Stimulated activated CD8-positive, alpha-beta memory T cell treated with anti-CD3 and anti-CD28 coated beads, Interleukin-15, amount 100 ng/mL, for 48 hours (primary cell): ENCODE measurements at places on chromosomes 12 and 14.
A peak's percentile ranks its signal among the peaks of the same experiment; 100 is the strongest.

- DNase-seq: no peak
Measured at GRCh38 chr14:93002851-93003298, 79.9 kb downstream of the CHGA start.

GRCh38 chr14:88208858-88209257 is 114.2 kb downstream of the KCNK10 start:
- DNase-seq: no peak

GRCh38 chr12:54932691-54933090 is 51.9 kb downstream of the TESPA1 start:
- no peak for DNase-seq

GRCh38 chr12:102172436-102172835 is 25.2 kb downstream of the PMCH start:
- no peak for DNase-seq

DNA sequence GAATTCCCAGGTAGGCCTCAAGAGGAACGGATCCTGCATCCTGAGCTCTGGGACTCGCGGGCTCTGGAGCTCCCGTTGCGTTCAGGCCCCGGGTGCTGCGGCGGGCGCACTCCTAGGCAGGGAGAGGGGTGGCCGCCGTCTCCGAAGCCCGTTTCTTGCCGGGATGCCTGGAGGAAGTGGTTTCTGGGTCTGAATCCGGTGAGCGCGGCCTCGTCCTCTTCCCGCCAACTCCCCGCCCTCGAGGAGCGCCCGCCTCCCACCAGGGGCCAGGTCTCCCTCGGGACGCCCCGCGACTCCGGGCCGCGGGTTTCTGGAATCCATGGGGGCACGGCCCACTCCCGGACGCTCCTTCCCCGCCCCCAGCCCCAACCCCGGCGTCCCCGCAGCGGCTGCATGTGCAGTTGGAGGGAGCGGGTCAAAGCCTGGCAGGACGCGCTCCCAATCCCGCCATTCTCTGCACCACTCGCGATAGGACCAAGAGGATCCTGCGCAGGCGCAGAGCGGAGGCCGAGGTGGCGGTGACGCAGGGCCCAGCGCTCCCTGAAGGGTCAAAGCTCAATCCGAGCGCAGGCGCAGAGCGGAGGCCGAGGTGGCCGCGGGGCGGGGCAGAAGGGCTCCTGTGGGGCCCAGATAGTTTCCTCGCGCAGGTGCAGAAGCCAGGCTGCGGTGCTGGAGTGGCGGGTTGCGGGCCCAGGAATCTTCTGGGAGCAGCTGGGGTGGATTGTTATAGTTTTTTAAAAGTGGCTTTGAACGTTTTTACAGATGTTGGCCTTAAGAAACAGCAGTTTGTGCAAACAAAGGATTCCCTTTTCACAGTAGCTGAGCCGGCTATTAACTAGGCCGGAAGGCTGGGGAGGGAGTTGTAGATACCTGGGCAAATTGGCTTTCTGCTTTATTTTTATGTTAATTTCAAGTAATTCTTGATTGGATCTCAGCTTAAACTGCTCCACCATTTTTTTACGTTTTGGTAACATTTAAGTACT is 796.4 kb downstream of the AACS start:
- no peak for DNase-seq

GRCh38 chr12:6936636-6937480 is 6.8 kb upstream of the RNU7-1 start:
- no peak for DNase-seq

DNA sequence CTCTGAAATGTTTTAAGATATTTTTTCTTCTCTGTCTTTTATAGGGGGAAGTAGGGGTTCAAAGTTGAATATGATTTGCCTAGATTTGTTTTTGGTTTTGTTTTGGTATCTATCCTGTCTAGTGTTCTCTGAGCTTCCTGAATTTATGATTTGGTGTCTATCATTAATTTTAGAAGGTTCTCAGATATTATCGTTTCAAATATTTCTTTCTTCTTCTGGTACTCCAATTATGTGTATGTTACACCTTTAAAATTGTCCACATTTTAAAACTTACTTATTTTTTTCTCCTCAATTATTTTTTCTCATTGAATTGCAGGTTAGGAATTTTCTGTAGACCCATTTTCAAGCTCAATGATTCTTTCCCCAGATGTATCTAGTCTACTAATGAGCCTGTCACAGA is 13.8 kb upstream of the DCN start:
- no peak for DNase-seq

GRCh38 chr14:96161636-96162035 is 43.0 kb upstream of the BDKRB2 start:
- no peak for DNase-seq

- DNase-seq: no peak
Measured at GRCh38 chr12:58341791-58342190, 400.4 kb downstream of the ATP23 start.

- no peak for DNase-seq
Measured at GRCh38 chr14:103909531-103910261, 18.6 kb upstream of the TDRD9 start.

- no peak for DNase-seq
Measured at GRCh38 chr12:121300083-121300819, 3.7 kb upstream of the CAMKK2 start.

DNA sequence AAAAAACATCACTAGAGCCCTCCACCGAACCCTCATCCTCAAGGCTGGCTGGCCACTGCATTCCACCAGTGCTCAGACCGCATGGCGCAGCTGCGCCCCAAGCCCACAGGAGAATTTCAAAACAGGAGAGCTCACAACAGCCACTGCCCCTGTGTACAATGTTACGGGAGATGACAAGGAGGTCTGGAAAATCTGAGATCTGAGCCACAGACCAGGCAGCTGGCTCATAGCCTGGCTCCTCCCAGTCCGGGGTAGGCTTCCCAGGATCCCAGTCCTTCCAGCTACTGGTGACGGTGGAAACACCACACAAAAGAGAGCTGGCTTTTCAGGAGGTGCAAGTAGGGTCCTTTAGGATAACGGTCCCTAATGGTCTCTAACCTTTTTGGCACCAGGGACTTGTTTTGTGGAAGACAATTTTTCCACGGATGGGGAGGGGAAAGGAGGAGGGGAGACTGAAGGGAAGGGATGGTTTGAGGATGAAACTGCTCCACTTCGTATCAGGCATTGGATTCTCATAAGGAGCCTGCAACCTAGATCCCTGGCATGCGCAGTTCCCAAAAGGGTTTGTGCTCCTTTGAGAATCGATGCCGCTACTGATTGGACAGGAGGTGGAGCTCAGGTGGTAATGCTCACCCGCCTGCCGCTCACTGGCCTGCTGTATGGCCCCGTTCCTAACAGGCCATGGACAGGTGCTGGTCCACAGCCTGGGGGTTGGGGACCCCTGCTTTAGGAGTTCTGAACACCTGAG is 23.0 kb upstream of the NRDE2 start:
- no peak for DNase-seq

GRCh38 chr12:128266541-128267130 is 334 bp upstream of the TMEM132C start:
- DNase-seq: no peak

DNA sequence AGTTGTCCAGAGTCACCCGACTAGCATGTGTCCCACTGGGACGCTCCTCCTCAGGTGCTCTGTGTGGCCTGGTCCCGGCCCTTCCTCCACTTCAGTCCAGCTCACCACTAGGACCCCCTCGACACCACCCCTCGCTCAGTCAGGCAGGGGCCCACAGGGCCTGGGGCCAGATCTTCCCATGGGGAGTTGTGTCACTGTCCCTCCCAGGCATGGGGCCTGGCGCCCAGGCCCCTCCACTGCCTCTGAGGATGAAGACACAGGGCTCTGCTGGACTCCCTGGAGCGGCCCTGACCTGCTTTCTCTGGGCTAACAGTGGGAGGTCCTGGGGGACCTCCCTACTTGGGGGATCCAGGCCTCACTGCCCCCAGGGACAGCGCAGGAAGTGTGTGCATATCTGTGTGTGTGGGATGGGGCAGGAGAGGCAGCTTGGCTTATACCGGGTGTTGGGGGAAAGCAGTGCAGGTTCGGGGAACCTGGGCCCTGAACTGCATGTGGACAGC is 43.8 kb downstream of the KRT80 start:
- no peak for DNase-seq

DNA sequence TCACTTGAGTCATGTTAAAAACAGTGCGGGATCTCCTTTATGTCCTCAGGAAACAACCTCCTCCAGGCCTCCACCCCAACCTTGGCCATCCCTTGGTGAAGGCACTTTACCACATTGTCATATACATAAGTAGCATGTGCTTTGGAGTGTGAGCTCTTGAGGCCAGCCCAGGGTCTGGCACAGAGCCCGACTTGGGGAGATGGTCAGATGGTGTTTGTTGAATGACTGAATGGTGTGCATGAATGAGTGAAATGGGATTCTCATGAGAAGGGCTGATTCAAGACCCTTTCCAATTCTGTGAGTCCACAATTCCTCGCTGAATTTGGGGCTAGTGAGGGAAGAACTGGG is 52.9 kb upstream of the DLK1 start:
- no peak for DNase-seq

DNA sequence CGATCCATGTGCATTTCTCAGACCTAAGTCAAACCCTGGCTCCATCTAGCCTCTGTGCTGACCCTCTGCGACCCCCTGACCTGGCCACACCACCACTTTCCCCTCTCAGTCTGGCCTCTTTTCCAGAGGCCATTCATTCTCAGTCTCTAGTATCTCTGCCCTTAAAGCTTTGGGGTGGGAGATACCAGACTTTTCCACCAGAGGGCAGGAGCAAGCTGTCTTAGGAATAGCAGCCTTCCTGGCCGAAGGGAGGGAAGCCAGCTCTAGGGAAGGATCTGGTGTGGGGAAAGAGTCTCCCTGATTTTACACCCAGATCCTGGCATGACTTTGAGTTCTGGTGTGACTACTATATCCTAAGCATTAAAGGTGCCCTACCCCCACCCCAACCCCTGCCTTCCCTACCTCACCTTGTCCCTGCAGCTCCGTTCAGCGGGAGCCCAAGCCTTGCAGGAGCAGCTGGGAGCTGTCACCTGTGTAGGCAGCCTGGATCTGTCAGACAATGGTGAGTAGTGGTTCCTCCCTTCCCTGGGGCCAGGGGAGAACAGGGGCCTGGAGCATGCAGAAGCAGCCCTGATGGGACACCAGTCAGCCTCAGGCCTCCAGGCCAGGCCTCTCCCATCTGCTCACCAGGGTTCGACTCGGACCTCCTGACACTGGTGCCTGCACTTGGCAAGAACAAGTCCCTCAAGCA is 6.6 kb downstream of the CARMIL3 start:
- no peak for DNase-seq

DNA sequence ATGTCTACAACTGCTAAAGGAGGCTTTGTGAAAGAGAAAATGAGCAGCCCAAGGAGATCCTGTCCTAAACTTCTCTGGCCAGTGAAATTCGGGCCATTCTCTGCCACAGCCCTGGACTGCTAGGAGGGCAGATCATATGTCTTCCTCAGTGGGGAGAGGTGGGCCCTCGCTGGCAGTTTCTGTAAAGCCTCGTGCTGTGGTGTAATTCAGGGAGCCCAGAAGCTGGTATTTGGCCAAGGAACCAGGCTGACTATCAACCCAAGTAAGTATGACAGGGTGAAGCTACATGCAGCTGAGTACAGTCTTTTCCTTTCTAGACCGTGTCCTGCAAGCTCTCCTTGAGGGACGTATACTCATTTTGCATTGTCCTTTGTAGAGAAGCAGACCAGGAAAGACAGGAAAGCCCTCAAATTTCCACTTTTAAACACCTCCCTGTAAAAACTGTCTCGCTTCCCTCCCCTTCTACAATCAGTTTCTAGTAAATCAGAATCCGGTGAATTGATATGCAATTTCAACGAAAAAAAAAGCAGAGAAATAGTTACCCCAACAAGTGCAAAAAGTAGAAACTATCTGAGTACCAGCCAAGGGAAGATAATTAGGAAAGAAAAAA is 106.8 kb downstream of the DAD1 start:
- DNase-seq: no peak

DNA sequence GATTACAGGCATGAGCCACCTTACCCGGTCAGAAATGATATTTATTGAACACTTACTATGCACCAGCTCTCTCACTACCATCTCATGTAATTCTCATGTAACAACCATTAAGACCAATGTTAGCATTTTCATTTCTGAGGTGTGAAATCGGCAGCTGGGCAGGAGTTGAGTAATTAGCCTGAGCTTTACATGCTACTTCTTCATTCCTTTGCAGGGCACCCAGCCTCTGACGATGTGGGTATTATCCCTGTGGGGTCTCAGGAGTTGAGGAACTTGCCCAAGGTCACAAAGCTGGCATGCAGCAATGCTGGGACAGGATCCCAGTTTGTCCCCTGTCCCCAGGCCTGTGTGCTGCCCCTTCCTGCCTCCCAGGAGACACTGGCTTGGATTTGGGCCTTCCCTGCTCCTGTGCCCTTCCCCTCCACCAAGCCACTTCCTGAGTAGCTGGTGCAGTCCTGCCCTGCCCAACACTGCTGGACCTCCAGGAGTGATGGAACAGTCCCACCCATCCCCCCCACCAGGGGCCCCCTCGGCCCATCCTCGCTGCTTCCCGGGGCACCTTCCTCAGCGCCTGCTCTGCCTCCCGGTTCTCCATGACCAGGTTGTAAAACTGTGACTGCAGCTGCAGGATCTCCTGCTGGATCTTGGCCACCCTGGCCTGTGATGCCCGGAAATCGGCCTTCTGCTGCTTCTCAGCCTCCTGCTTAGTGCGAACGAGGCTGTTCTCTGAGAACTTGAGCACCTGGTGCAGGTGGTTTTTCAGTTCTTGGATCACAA is 14.7 kb downstream of the RITA1 start:
- no peak for DNase-seq

DNA sequence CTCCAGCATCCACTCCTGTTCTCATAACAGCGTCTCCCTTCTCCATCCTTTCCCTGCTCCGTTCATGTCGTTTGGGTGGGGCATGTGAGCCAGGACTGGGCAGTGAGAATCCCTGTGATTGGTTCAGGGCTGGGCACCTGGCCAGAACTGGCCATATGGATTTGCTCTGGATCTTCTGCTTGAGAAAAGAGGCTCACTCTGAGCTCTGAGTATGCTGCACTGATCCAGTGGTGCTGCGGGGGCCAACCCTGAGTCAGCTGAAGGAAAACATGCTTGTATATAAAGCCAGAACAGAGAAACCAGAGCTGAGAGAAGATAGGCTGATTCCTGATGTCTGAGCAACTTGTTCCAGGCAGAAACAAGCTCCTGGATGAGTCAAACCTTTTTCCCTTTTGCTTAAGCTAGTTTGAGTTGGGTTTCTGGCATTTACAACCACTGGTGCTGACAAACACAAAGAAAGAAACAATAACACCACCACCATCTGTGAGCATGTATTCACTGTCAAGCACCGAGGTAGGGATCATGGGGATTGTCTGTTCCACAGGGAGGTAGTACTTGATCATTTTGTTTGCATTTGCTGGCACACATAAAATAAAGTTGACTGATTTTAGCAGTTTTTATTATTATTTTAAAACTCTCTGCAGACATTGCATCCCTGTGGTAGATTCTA is 14.0 kb upstream of the HPD start:
- DNase-seq: peak; percentile 8

DNA sequence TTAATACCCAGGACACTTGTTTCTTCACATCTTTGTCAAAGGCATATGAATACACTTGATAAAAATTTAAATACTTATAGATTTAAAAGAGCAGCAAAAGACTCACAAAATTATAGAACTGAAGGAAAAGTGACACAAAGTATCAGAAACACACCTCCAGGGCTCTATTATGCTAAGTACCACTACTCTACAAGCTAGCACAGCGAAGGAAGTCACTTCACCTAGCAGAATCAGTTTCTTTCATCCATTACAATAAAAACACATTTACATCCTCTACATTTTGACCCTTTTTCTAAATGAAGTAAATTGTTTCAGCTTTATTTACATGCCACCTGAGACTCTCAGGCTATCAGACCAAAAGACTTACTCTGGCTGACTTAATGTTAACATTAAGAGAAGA is 26.6 kb upstream of the PTPRB start:
- no peak for DNase-seq

- no peak for DNase-seq
Measured at GRCh38 chr14:84390010-84390409, 1139.9 kb upstream of the FLRT2 start.
